ENCODE measurements at places on chromosomes 1 and 21.

DNA sequence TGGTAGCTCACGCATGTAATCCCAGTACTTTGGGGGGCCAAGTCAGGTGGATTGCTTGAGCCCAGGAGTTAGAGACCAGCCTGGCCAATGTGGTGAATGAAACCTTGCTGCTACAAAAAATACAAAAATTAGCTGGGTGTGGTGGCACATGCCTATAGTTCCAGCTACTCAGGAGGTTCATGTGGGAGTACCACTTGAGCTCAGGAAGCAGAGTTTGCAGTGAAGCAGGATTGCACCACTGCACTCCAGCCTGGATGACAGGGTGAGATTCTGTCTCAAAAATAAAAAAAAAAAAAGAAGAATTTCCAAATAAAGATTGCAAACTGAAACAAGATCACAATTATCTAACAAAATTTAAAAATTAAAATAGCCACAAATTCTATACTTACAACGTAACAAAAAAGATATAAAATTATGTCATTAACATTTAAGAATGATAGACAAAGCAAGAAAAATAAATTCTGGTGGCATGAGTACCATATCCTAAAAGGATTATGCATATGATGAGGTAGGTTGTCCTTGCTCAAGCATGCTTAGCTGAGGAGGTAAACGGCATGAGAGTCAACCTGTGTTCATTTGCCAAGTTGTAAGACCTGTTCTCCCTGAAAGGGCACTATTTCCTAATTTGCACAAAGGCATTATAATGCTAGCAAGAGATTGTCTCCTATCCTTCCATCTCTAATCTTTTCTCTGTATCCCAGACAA lies 20.2 kb downstream of the IPP start:
- DNase-seq, result no peak

DNA sequence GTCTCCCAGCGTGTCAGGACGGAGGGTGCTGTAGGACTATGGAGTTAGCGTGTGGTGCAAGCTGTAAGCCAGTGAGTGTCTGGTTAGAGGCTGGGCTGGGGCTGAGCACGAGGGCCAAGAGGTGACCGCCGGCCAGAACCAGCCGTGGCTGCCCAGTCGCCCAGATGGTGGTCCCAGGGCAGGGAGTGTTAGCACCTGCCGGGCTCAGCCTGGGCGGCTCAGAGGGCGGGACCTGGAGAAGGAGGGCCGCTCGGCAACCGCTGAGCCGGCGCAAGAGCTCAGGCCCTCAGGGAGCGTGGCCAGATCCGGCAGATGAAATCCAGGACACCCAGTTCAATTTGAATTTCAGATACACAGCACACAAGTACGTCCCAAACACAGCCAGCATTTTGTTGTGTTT lies 87.9 kb downstream of the PRDM16 start:
- no peak for DNase-seq

GRCh38 chr1:163357378-163357777 lies 35.6 kb downstream of the NUF2 start:
- DNase-seq, result no peak

- DNase-seq, result no peak
Measured at GRCh38 chr1:37317870-37318467, 156.4 kb upstream of the ZC3H12A start.

- no peak for DNase-seq
Measured at GRCh38 chr21:35609263-35609662, 451.1 kb downstream of the SETD4 start.

- no peak for DNase-seq
Measured at GRCh38 chr1:2350501-2350900, 40.9 kb downstream of the MORN1 start.

- DNase-seq, result no peak
Measured at GRCh38 chr1:225820522-225821120, 10.7 kb downstream of the EPHX1 start.

DNA sequence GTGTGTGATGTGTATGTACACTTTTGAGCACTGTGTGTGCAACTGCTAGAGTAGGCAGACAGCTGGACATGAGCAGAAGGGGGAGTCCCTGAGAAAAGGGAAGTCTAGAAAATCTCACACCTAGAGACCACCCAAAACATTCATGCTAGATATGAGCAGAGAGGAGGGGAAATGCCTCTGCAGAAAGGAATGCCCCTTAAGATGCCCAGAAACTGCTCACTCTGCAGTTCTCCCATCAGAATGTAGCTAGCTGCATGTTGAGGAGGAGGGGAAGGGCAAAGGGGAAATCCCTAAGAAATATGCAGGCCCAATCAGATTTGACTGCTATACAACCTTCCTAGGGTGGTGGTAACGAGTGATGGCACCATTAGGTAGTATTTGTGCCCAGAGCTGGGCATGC lies 31.8 kb upstream of the MAGOH start:
- DNase-seq, result no peak

DNA sequence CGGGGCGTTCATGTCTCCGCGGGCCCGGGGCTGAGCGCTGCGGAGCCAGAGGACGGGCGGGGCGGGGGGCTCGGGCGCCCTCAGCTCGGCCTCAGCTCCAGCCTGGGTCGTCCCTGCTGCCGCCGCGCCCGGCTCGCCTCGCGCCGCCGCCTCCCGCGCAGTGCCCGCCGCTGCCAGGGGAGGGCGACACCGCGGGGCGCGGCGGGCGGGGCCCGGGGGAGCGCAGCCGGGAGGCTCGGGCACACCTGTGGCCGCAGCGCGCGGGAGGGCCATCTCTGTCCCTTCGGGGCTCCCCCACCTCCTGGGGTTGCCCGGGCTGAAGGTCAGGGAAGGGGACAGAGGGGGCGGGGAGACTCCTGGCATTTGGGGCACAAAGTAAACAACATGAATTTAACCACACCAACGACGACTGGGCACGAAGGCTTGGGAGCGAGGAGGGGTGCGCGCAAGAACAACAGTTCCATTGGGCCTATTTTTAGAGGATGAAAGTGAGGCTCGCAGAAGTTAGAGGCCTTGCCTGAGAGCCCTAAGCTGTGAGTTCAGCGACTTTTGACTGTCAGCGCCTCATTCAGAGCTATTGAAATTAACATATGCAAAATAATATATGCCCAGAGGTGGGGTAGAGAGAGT lies at the start of gene FAM131C:
Gene FAM131C, minus strand, starts transcription at position 162 of the 630 bp plus-strand sequence. CDS start 209 bp downstream, outside the sequence.
- DNase-seq, result no peak

- DNase-seq, result no peak
Measured at GRCh38 chr1:30842697-30843354, 65.7 kb downstream of the SDC3 start.

DNA sequence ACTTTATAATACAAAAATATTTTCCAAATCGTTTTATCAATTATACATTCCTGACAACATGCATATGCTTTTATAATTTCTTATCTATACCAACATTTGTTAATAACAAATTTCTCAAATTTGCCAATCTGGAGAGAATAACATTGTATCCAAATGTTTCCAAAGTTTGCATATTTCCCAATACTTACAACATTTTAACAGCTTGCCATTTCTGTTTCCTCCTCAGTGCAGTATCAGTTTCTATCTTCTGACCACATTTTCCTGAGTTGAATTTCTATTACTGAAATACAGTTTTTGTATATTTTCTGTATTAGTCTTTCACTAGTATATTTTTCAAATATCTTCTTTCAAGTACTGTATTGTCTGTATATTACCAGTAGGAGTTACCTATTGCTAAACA lies 1594.3 kb downstream of the PLA2G4A start:
- no peak for DNase-seq

DNA sequence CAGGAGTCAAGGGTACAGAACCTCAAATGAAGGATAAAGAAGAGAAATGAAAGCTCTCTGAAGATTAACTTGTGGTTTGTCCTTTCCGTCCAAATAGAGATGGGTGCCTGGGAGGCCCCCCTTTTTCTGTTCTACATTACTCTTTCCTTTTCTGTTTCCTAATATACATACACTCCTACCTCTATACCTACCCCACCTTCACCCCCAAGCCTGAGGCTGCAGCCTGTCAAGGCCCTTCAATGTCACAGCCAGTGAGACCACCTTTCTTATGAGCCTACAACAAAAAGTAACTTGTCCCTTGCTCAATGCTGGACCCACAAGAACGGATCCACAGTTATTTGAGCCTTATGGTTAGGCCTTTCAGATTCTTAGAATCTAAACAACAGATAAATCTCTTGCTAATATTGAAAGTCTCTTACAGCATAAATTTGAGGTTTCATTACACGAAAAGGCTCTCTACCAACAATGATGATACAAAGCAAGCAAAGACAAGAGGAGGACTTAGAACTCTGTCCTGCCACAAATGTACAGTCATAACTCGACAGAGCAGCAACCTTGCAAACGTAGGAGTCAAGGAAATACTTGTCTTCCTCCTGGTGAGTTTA lies 4.1 kb upstream of the TRAF3IP3 start:
- DNase-seq, result no peak

GRCh38 chr1:234989019-234989418 lies 139.6 kb downstream of the TOMM20 start:
- no peak for DNase-seq

DNA sequence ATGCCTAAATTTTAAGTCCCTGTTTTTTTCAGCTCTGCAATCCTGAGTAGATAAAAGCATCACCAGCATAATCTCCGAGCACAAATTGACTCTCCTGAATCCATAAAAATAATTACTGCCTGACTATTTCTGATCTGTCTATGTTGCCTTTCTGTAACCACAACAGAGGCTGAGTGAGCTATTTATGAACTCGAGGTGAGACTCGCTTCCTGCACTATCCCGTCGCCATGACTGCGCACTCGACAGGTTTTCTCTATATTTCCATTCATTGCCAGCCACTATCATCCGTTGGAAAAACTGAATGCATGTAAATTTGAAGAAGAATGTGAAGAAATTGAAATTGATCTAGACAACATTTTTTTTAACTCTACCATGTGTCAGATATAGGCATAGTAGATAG lies 897.2 kb downstream of the ADGRL2 start:
- DNase-seq, result no peak

- DNase-seq, result no peak
Measured at GRCh38 chr21:45073301-45074047, 906 bp upstream of the ADARB1 start.

- DNase-seq, result no peak
Measured at GRCh38 chr1:67840449-67840848, 7.2 kb upstream of the GNG12 start.

GRCh38 chr21:26846036-26846931 lies 1.1 kb upstream of the ADAMTS1 start:
- no peak for DNase-seq

- DNase-seq, result no peak
Measured at GRCh38 chr1:118149799-118150198, 35.2 kb downstream of the SPAG17 start.

DNA sequence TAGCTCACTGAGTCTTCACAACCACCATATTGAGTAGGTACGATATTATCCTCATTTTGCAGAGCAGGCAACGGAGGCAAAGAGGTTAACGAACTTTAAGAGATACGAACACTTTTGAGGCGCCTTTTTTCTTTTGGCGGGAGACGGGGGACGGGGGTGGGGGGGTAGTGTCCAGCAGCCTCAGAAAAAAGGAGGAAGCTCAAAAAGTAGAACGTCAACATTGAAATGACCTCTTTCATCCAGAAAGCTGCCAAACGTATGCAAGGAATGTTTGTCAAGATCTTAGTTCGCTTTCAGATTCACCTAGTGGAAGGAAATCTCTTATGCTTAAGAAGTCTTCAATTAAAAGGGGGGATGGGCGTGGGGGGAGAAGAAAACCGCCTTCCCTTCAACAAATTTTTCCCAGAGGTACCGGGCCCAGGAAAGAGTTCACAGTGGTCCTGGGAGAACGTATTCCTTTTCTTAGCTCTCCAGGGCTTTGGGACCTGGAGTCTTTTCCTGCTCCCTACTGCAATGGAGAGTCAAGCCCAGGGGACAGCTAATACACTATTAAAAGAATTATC lies 1.1 kb upstream of the PCAT6 start:
- no peak for DNase-seq

- DNase-seq, result no peak
Measured at GRCh38 chr1:164772635-164773034, 213.7 kb downstream of the PBX1 start.

DNA sequence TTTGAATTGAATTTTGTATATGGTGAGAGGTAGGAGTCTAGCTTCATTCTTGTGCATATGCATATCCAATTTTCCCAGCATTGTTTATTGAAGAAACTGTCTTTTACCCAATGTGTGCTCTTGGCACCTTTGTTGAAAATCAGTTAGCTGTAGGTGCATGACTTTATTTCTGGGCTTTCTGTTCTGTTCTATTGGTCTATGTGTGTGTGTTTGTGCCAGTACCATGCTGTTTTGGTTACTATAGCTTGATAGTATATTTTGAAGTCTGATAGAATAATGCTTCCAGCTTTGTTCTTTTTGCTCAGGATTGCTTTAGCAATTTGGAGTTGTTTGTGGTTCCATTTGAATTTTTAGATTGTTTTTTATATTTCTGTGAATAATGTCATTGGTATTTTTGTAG lies 9.4 kb upstream of the ZMYM1 start:
- no peak for DNase-seq

GRCh38 chr1:52571783-52572182 lies 18.9 kb upstream of the TUT4 start:
- no peak for DNase-seq

DNA sequence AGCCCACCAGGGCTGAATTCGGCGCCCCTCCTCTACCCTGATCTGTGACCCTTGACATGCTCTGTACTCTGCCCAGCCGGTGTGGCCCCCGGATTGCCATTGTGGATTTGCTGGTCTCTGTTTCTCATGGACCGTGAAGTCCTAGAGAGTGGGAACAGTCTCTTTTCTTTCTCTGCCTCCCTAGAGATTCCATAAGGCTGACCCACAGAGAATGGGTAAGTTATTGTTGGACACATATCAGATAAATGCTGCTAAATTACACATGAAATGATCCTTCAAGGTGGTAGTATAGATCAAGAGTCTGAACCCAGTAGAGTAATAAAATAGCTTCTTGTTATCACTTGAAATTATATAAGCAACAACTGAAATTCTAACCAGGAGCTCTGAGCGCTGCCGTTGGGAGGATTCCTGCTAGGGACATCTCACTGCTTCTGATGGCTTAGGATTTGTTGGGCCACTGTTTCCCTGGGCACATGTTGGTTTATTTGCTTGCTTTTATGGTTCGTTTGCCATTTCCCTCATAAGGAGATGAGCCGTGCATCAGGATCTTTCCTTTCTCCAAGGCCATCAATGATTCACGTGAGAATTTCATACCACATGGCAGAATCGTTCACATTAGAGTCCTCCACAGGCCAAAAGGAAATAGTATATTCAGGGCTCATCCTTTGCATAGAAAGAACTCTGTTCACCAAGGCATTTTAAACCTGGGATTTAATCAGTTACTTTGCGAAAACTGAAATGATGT lies 111.9 kb downstream of the ZBTB18 start:
- no peak for DNase-seq

- no peak for DNase-seq
Measured at GRCh38 chr21:31927689-31928353, 55.0 kb downstream of the HUNK start.

- DNase-seq, result no peak
Measured at GRCh38 chr1:228917342-228917741, 182.1 kb downstream of the RHOU start.

GRCh38 chr1:187460093-187460492 lies 631.3 kb downstream of the PLA2G4A start:
- DNase-seq, result peak; percentile 40

GRCh38 chr1:155011004-155011416 lies 8.4 kb downstream of the ZBTB7B start:
- DNase-seq, result no peak

DNA sequence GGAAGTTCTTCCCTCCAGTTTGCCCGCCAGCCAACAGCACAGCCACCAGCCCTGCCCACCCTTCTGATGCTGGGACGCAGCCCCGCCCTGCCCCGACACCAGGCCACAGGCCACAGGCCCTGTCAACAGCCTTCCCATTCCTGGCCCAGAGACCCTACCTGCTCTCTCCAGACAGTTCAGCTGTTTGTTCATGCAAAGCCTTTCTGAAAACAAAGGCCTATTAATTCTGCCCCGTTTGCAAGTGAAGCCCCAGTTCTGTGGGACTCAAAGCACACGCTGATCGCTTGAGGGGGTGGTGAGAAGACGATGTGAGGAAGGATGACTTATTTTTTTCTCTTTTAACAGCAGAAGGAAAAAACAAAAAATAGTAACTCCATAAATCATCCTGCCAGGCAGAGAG lies 55.4 kb upstream of the KIF26B start:
- DNase-seq, result no peak
